ENCODE measurements at places on chromosomes 5 and 9.
A peak's percentile ranks its signal among the peaks of the same experiment; 100 is the strongest.

GRCh38 chr5:133123297-133123696, 71.5 kb downstream of the HSPA4 start:
- no peak for DNase-seq

- DNase-seq: no peak
Observed at GRCh38 chr9:135524130-135524861, 3.1 kb downstream of the LCN1 start.

DNA sequence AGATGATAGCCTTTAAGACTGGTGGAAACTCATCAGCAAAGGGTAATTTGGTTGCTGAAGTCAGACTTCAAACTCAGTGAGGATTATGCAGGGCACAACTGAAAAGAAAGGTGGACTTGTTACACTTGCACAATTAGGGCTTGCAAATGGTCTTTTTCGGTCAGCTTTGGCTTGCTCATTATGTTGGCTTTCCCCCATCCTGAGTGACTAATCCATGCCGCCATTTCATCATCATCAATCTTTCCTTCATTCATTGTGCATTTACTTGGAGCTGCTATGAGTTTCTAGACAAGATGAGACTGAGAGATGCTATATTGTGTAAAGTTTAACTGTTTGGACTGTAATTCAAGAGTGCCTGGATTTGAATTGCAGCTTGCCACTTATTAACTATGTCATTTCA, 134.8 kb upstream of the PPP1R2B start:
- no peak for DNase-seq

DNA sequence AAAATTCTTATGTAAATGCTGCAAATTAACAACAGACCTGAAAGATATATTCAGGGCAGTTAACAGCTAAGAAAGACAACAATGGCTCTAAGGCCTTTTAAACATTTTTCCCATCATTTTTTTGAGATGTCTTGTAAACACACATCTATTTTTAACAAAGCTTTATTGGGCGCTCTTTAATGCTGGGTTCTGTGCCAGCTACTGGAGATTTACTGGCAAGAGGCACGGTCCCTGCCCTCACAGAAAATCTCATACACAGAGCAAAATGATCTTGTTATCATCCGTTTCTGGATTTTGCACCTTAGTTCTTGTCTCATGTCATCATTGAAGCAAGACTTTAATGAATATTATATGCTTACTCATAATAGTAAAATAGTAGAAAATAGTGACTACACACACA, 1022.3 kb upstream of the WWC1 start:
- DNase-seq: no peak

DNA sequence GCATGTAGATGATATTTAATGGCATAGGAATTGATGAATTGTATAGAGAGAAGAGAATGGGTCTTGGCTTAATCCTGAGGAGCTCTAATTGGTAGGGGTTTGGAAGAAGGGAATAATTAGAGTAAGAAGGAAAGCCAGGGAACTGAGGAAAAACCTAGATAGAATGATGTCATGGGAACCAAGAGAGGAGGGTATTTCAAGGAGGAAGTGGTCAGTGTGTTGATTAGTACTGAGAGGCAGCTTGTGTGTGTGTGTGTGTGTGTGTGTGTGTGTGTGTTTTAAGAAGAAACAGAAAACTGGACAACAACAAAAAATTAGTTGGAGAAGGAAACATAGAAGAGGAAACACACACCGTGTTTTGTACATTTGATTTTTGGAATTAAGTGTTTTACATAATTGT, 42.8 kb downstream of the MAST4 start:
- no peak for DNase-seq

- no peak for DNase-seq
Observed at GRCh38 chr5:43065387-43065947, 25.3 kb upstream of the ANXA2R start.

- no peak for DNase-seq
Observed at GRCh38 chr5:37400501-37400900, 21.4 kb downstream of the WDR70 start.

- DNase-seq: peak; percentile 66
Observed at GRCh38 chr5:40755093-40755406, 711 bp downstream of the TTC33 start.

GRCh38 chr9:124268248-124268647, 10.5 kb downstream of the NEK6 start:
- no peak for DNase-seq

- DNase-seq: no peak
Observed at GRCh38 chr5:40828021-40828631, 6.9 kb downstream of the RPL37 start.

DNA sequence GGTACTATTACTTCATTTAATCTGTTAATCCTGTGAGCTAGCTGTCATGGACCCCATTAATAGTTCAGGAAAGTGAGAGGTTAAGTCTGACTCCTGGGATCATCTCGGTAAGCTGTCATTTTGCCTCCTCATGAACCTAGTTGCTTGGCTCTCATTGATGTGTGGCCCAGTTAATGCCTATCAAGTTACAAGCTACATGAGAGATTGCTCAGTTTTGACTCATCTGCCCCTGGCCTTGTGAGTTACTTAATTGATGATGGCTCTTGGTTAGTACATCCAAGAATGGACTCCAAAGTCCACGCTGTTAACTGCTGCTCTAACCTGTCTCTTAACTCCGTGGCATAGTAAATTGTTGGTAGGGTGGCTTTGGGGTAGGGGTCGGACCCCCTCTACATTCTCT, 23.9 kb downstream of the LARP1 start:
- no peak for DNase-seq

GRCh38 chr5:11397549-11397948, 506.7 kb downstream of the CTNND2 start:
- no peak for DNase-seq

DNA sequence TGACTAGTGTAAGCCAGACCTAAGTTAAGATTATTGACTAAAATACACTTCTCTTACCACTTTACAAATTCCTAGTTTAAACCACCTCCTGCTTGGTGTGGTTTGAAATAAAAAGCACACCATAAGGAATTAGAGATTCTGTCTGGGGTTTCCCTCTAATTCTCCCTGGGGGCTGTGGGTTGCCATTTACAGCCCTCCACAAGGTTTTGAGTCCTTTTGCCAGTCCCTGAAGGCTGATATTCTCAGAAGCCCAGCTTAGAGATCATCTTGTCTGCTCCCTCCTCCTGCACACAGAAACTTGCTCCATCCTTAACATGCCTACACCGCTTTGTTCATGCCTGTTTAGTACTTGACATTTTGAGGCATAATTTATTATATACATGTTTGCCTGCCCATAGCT, 7.2 kb upstream of the LMNB1 start:
- no peak for DNase-seq

- no peak for DNase-seq
Observed at GRCh38 chr5:20348321-20348720, 360.3 kb upstream of the CDH18 start.

GRCh38 chr5:97094579-97095317, 47.7 kb downstream of the LIX1 start:
- DNase-seq: peak; percentile 14

GRCh38 chr5:102750151-102750834, 4.8 kb upstream of the PAM start:
- no peak for DNase-seq

- no peak for DNase-seq
Observed at GRCh38 chr5:45038366-45038987, 229.7 kb downstream of the MRPS30 start.

DNA sequence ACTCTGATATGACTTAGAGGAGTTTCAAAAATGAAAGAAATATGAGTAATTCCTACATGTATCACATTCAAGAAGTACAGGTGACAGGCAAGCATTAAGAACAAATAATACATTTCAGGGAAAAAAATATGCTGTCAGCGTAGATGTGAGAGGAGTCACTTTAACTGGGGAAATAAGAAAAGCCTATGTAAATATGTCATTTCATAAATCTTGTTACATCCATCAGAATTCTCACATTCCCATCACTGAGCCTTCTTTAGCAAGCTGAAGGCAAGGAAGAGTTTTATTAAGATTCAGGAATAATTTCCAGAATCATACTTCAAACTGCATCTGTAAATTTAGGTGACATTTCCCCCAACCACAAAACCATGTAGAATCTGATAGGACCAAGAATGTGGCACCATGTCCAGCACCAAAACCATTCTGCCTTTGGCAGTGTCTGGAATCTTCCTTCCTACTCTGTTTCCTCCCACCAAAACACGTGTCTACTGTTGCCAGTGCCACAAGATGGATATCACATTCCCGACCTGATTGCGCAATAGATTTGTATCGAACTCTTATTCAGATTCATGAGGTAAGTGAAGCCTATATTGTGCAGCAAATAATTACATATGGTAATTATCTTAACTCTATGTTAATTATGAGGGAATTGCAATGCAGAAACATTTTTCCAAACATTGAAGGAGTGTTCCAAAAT, 690.9 kb downstream of the ISL1 start:
- DNase-seq: no peak

DNA sequence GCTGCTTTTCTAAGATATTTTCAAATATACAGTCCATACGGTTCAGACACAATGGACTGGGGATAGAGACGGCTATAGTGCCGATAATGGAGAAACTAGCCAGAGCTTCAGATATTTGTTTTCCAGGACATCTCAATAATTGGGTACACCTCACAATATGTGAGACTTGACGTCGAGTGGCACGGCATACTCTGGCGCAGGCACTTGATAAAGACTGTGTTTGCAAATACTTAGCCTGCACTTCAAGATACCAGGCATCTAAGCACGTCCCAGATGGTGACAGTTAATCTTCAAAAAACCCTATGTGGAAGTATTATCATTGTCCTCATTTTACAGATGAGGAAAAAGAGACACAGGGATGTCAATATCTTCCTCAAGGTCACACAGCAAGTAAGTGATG, 48.5 kb downstream of the SEMA5A start:
- DNase-seq: no peak

- DNase-seq: no peak
Observed at GRCh38 chr9:79409182-79409823, 162.5 kb upstream of the TLE4 start.

DNA sequence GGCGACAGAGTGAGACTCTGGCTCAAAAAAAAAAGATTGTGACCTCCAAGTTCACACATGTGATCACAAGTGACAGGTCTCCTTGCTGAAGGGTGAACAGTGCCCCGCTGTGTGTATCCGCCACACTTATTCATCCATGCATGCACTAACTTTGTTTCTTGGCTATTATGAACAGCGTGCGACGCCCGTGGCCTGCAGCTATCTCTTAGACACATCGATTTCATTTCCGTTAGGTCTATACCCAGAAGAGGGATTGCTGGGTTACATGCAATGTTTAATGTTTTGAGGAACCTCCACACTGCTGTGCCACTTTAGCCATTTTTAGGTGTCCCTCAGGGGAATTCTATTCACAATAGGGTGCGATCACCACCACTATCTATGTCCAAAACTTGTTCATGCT, 12.1 kb upstream of the EGFL7 start:
- DNase-seq: no peak

DNA sequence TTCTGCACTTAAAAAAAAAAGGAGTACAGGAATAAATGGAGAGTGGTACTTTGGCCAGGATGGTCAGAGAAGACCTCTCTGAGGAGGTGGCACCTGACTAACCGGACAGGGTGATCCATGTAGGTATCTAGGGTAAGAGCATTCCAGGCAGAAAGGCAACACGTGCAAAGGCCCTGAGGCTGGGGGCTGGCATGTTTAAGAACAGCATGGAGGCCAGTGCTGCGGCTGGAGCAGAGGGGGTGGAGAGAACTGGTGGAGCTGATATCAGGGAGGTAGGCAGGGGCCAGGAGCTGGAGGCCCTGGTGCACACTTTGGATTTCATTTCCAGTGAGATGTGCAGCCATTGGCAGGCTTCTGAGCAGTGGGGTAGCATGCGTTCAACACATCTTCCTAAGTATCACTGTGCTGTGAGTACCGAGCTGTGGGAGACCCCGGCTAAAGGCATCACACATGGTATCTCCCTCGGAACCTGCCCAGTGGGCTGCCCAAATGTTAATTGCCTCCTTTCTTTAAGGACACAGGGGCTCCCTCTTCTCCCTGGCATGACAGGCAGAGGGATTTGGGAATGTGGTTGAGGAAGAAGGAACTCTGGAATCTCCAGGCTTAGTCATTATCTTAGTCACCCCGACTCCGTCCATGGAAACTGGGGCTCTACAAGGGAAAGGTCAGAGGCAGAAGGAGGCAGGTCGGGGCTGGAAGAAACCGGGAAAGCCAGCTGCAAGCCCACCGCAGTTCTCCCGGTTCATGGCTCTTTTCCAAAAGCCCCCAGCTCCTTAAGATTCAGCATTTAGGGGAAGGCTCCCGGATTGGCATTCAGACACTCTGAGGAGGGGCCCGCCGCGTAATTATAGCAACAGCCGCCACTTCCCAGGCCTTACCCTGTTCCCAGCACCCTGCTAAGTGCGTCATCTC, 18.6 kb downstream of the SLC6A7 start:
- no peak for DNase-seq

DNA sequence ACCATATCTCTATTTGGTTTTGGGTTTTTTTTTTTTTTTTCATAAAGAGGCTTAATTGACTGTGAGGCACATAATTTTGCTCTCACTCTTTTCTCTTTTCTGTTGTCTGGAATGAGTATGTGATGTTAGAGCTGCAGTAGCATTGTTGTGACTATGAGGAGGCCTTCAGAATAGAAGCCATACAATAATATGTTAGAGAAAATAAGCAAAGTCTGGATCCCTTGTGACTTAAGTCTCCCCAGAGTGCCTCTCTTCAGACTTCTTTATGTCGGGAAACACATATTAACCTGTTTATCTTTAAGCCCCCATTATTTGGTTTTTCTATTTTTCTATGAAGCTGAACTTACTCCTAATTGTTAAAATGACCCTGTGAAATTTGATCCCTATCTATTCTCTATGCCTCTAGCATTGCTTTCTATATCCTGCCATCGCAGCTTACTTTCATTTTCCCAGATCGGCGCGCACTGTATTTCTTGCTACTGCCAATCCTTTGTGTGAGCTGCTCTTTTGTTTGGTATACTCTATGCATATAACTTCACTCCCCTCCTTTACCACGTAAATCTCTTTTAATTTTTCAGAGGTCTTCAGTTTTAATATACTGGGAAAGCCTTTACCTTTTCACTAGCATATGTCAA, 372.5 kb upstream of the KCNN2 start:
- DNase-seq: no peak

DNA sequence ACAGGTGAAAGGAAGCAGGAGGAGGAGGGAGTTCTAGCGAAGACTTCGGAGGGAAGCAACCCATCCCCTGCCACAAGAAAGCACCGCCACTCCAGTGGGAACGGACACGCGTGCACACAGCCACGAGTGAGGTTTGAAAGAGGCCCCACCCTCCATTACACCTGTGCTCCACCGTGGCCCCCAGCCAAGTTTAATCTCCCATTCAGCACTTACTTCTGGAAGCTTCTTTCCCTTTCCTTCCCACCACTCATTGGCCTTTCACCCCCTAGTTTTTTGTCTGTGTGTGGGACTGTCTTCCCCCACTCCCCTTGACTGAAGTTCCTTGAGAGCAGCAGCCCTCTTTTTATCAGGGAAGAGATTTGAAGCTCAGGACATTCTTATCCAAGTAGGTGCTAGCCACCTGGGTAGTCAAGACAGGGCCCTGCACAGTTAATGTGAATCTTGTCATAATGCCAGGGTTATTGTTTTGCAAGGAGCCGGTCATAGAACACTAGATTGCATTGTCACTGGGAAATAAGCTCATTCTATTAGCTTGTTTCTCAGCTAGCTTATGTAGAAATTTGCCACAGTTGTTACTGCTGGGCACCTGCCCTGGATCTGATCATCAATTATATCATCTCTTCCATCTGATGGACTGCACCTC, 256.0 kb downstream of the DOCK8 start:
- DNase-seq: no peak

GRCh38 chr5:178364326-178364675, 131.7 kb upstream of the PHYKPL start:
- DNase-seq: no peak

Data from activated naive CD4-positive, alpha-beta T cell treated with anti-CD3 and anti-CD28 coated beads, Interleukin-2, amount 50 U/mL, for 16 hours (primary cell).